ENCODE measurements at places on chromosomes 5 and 9.
A peak's percentile ranks its signal among the peaks of the same experiment; 100 is the strongest.

DNA sequence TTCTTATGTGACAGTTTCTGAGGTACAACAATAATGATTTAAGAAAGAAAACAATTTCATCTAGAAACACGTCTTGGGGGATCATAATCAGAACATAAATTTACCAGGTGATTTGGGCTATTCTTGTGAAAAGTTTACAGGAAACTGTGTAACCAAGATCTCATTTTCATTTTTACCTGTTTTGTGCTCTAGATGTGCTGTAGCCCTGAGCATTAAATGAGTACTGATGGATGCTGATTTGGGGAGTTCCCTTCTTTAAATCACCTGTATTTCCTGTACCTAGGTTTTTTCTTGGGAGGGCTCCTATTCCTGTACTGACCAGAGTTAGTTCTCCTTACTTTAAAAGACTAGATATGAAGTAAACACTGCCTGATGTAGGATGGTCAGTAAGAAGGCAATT is 12.7 kb downstream of the MATR3 start:
- no peak for DNase-seq

DNA sequence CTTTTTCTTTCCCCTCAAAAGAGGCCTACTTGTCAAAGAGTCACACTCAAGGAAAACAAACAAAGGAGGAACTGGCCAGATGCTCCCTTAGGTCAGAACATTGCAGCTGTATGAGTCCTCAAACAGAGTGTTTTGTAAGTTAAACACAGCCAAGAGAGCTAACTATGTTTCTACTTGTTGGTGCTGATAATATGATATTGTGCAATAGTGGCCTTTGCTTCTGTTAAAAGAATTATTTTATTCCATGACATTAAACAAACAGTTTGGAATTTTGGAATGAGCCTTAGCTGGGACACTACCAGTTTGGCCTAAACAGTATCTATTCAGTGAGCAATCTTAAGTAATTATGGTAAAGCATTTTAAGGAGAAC is 56.0 kb upstream of the TPD52L3 start:
- DNase-seq, result peak; percentile 98

- no peak for DNase-seq
Observed at GRCh38 chr9:133715295-133715865, 22.8 kb downstream of the SARDH start.

GRCh38 chr5:34008802-34009201 is 952 bp upstream of the AMACR start:
- no peak for DNase-seq

GRCh38 chr5:169649486-169649885 is 12.4 kb downstream of the DOCK2 start:
- no peak for DNase-seq

DNA sequence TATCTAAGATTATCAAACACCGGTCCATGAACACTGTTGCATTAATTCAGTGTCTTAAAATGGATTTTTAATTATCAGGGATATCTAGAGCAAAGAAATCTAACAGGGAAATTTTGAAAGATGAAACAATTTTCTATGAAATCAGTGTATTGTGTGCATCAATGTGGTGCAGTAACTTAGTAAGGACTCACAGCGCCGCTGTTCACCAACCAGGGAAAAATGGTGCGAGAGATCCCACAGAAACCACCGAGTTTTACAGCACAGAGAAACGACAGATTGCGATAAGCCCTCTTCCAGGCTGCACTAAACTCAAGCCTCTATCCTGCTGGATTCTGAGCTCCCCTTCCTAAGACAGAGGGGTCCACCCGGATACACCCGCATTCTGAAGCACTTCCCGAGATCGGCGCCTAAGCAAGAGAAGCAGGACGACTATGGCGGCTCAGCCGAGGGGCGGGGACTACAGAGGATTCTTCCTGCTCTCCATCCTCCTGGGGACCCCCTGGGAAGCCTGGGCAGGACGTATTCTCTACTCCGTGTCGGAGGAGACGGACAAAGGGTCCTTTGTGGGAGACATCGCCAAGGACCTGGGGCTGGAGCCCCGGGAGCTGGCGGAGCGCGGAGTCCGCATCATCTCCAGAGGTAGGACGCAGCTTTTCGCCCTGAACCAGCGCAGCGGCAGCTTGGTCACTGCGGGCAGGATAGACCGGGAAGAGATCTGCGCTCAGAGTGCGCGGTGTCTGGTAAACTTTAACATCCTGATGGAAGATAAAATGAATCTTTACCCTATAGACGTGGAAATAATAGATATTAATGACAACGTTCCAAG is at the start of gene PCDHGA7:
TSS of gene PCDHGA7 (plus strand) at position 274 of the 826 bp plus-strand sequence. CDS start at position 432, 158 bp downstream.
- peak; percentile 63 for DNase-seq

DNA sequence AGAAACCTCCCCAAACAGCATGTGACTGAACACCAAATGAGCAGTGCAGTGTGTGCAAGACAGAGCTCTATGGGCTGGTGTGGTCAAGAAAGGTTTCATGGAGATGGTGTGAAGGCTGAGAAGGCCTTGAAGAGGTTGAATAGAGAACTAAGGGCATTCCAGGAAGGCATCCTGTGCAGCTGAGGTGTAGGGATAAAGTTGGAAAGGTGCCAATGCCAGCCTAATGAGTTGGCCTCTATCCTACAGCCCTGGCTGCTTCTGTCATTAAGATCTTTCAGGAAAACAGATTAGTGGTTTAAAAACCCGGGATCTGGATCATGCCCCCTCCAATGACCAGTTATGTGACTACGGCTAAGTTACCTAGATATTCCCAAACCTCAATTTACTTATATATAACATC is 4.0 kb downstream of the HDAC3 start:
- DNase-seq, result no peak

DNA sequence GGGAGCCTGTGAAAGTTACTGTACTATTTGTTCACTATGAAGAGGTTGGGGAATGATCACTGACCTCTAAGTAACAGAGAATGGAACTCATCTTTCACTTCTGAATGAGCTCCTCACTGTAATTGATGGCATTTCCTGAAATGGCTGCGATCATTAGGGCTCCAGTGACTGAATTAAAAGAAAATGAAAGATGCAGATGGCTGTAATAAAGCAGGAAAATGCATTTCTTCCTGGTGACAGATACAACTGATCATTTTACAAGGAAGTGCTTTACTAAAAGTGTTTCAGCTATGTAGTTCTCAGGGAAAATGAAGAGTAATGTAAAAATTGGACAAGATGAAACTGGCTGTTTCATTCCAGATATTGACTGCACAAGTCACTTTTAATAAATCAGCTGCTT is 1200.6 kb upstream of the NUDT12 start:
- DNase-seq, result no peak

GRCh38 chr9:87036506-87036905 is 89.2 kb upstream of the GAS1 start:
- DNase-seq, result no peak

GRCh38 chr9:15642369-15642962 is 89.6 kb downstream of the CCDC171 start:
- peak; percentile 43 for DNase-seq
